ENCODE measurements at places on chromosomes 3 and 15.

- DNase-seq, result no peak
These were observed 29.5 kb downstream of the MKRN2 start for GRCh38 chr3:12586403-12586802.

GRCh38 chr15:101349047-101349951 lies 54.3 kb upstream of the SNRPA1 start:
- no peak for DNase-seq

GRCh38 chr15:81811736-81812135 lies 234.1 kb downstream of the MEX3B start:
- no peak for DNase-seq

DNA sequence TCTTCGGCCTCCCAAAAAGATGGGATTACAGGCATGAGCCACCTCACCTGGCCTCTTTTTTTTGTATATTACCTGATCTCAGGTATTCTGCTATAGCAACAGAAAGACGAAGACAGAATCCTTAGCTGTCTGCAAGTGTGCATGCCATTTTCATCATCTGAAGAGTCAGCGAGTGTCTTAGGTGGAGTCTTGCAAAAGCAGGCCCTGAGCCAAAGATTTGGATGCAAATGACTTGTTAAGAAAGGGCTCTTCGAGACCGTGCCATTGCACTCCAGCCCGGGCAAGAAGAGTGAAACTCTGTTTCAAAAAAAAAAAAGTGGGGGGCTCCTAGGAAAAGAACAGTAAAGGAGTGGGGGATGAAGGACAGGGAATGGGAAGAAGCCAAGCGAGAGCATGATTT lies 10.2 kb upstream of the TRIM69 start:
- no peak for DNase-seq
